Head of caudate nucleus (tissue), 42 donors: ENCODE measurements at places on chromosomes 5 and 9.
A peak's percentile ranks its signal among the peaks of the same experiment; 100 is the strongest.

DNA sequence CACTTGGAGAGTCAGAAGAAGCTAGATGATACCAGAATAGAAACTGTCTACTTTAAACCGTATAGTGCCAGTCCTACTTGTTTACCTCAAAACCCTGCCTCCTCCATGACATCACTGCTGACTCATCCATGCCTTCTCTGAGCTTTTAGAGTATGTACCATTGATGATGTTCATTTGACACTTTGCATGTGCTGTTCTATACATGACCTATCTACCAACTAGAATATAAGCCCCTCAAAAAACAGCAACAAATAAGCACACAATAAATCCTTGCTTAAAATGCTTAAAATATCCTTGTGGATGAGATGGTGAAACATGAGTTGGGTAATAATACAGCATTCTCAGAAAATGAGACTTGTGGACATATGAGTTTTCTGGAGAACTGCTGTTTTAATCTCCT lies 2.6 kb downstream of the CTNNAL1 start:
- DNase-seq, result no peak

- DNase-seq, result no peak
Measured at GRCh38 chr9:133111808-133112662, 9.0 kb downstream of the RALGDS start.

DNA sequence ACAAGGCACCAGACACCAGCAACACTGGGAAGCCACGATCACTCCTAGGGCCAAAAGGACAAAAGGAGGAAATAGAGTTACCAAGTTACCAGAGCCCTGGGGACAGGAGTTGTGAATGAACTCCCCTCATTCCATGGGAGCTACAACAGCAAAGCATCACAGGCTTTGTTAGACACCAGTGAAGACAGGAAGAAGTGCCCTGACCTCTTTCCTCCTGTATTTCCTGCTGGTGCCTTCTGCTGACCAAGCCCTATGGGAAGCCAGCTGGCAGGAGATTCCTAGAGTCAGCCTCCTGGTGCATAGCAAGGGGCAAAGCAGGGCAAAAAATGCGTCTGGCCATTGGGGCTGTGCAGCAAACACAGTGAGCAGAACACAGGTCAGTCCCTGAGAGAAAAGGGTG lies 374.7 kb downstream of the ZSWIM6 start:
- DNase-seq, result no peak

GRCh38 chr5:51958473-51958872 lies 575.2 kb downstream of the ISL1 start:
- DNase-seq, result no peak

DNA sequence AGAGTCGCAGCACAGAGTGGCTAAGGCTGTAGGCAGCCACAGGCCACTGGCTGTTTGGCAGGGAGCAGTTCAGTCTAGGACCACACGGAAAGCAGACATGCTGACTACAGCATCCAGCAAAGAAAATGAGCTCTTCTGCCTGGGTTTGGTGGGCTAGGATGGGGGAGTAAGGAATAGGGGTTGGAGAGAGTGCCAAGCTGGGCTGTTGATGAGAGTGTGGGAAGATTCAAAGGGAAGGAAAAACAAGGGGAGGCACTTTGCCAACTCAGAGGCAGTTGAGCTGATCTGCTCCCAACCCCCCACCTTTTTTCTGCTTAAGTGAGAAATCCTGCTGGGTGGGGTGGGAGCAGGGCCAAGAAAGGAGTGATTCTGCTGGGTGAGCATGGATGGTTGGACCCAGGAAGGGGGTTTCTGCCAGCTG lies 35.9 kb downstream of the SVEP1 start:
- no peak for DNase-seq

DNA sequence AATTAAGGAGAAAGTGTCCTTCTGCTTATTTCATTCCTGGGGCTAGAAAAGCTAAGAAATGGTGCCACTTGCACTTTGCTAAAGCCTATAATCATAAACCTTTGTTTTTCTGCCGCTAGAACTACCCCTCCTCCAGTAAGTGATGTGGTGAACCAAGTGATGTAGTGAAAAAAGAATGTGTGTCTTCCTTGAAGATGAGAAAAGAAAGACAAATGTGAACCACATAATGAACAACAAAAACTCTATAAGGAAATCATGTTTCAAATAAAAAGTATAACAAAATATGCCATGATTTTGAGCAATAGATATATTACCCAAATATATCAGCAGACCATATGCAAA lies 179.0 kb upstream of the SGCD start:
- no peak for DNase-seq

- no peak for DNase-seq
Measured at GRCh38 chr5:159581502-159582249, 251.4 kb upstream of the IL12B start.

- no peak for DNase-seq
Measured at GRCh38 chr5:169142264-169142970, 158.5 kb downstream of the SLIT3 start.

- no peak for DNase-seq
Measured at GRCh38 chr9:19221326-19221725, 9.2 kb upstream of the DENND4C start.

DNA sequence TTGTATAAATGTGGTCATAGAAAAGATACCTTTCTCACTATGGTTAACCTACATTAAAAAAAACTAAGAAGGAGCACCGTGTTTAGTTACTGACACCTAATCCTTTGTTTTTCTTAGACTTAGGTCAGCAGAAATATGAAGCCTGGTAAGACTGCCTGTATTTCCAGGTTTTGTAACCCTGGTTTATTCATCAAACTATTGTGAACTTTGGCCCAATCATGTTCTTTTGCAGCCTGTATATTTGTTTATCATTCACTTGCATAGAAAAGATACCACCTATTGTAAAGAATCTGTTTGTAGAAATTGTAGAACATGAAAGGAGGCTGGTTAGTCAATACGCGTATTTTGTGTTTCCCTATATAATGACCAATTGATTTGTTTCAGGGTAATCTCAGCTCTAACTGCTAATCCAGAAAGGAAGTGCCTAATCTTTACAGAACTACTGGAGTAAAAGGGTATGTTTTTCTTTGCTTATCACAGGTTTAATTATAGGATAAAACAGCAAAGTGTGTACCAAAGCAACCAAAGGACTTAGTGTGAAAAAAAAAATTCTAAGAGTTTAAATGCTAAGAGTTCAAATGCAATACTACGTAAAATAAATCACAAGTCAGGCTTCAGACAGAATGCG lies 103.6 kb downstream of the LURAP1L start:
- DNase-seq, result no peak

DNA sequence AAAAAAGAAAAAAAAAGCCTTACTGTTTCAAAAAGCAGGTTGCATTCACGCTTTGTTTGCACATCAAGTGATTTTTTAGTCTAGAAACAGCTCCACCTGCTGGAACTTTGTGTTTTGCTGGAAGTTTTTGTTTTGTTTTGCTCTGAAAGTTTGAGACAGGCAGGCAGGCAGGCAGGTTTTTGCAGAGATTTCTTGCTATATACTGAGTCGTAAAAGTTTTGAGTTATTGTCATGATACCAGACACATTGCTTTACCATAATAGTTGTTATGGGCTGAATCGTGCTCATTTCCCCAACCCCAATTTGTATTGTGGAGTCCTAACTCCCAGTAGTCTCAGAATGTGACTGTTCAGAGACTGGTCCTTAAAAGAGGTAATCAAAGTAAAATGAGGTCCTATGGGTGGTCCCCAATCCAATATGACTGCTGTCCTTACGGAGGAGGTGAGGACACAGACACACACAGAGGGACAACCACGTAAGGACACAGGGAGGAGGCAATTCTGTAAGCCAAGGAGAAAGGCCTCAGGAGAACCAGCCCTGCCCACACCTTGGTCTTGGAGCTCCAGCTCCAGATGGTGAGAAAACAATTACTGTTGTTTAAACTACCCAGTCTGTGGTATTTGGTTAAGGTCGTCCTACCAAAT lies 20.9 kb downstream of the OR2Y1 start:
- no peak for DNase-seq

- DNase-seq, result peak; percentile 82
Measured at GRCh38 chr5:52997424-52997823, 8.3 kb downstream of the ITGA2 start.

- DNase-seq, result no peak
Measured at GRCh38 chr9:91589101-91589553, 165.5 kb upstream of the NFIL3 start.

- DNase-seq, result no peak
Measured at GRCh38 chr5:27217155-27217956, 179.0 kb upstream of the CDH9 start.

GRCh38 chr9:111144741-111145140 lies 106.5 kb upstream of the LPAR1 start:
- DNase-seq, result no peak

DNA sequence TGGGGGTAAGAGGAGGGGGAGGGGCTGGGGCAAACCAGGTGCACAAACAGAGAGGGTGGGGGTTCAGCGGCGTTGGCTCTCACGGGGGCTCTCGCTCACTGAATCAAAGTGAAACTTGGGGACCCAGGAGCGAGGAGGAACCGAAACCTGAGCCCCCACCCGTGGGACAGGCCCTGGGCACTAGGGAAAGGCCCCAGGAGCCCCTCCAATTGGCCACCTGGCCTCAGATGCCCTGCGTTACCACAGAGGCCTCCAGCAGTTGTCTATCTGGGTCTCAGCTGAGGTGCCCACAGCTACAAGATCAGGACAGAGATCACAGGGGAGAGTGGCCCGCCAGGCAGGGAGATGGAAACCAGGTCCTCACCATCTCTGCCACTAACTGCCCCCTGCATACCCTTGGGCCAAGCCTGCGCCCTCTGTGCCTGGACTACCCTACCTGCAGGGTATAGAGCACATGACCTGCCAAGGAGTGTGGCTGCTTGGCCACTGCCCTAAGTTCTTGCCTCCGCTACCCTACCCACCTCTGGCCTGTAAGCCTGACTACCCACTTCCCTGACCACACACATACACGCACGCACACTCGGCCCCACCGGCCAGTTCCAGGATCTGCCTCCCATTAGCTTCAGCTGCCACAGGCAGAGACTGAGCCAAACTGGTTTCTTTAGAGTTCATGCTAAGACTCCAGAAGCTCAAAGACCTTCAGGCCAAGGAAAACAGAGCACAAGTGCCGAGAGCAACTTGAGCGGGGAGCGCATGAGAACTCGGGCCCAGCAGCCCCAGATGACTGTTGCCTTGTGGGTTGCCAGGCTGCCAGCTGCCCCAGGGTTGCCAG lies 39.9 kb downstream of the PAX5 start:
- no peak for DNase-seq

- DNase-seq, result no peak
Measured at GRCh38 chr5:158877124-158877581, 222.6 kb downstream of the EBF1 start.

GRCh38 chr5:28014779-28015178 lies 976.4 kb upstream of the CDH9 start:
- DNase-seq, result no peak

GRCh38 chr9:23559522-23559921 lies 266.5 kb downstream of the ELAVL2 start:
- no peak for DNase-seq

DNA sequence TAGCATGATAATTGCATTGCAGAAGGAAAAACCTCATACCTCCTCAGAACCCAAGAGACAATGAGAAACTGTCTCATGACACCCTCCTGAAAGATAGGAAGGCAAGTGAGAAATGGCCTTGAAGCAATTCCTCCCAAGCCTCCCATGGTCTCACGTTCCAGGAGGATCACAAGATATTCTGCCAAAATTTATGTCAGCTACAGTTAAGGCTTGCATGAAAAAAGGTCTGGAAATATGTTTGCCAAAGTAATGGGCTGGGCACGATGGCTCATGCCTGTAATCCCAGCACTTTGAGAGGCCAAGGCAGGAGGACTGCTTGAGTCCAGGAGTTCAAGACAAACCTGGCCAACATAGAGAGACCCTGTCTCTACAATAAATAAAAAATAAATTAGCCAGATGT lies 12.6 kb upstream of the HOMER1 start:
- DNase-seq, result no peak

DNA sequence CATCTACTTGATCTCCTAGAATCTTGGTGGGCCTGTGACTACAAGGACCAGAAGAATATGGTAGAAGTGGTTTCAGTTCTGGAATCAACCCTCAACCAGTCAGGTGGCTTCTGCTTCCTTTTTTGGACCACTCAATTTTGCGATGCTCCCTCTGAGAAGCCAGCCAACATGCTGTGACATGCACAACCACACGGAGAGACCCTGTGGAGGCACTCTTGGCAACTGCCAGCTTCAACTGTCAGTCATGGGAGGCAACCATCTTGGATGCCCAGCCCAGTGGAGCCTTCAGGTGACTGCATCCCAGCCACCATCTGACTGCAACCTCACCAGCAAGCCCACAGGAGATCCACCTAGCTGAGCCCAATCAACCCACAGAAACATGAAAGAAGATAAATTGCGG lies 137.3 kb downstream of the FAM114A2 start:
- DNase-seq, result no peak

DNA sequence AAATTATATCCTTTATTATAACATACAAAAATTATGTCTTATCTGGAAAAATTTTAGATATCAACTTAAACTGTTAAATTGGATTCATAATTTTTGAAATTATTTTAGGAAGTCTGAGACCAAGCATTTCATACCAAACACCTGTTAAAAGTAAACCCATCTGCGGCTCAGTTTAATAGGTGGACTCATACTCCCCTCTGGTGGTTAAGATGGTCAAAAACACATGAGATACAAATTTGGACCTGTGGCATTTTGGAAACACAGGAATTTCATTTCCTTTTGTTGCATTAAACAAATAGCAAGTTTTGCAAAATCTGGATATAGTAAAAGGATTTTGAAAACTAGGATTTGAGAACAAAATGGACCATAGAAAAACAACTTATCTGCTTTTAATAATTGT lies 53.7 kb downstream of the RGMB start:
- DNase-seq, result no peak

DNA sequence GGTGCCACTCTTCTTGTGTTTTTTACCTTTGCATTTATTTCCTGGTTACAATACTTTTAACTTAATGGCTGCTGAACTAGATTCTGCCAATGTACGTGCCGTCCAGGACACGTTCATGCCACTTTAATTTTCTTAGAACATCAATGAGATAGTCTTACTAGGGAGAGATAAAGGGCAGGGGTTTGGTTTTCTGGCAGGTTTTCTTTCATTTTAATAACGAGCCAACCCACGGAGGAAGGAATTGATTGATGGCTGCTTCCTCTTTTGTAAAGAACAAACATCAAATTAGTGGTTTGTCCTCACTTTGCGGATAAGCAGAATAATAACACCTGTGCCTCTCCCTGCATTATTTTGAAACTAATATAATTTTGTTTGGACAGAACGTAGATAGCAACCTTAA lies 135.7 kb downstream of the DOCK8 start:
- DNase-seq, result no peak

- no peak for DNase-seq
Measured at GRCh38 chr9:137777761-137778160, 99.8 kb upstream of the CACNA1B start.

- DNase-seq, result no peak
Measured at GRCh38 chr5:66629446-66629845, 33.3 kb downstream of the MAST4 start.

DNA sequence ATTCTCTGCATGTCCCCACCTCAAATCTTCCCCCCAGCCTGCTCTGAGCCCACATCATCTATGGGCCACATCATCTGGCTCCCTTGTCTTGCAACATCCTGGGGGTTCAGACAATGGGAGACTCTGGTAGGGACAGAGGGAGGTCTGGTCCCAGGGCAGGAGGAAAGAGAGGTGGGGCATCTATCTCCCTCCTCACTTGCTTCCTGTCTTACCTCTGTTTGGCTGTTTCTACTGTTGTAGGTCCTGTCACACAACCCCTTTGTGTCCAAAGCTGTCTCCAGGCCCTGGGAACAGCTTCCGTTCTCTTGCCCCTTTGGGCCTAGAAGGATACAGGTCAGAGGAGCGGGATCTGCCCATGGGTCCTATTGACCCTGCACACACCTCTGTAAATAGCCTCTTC lies 227.2 kb downstream of the NSG2 start:
- DNase-seq, result no peak
